ENCODE measurements at places on chromosomes 5 and 9.

- DNase-seq: no peak
Observed at GRCh38 chr9:136363949-136364748, 605 bp upstream of the DNLZ start.

GRCh38 chr9:135759676-135760300 lies 57.8 kb downstream of the KCNT1 start:
- DNase-seq: no peak

DNA sequence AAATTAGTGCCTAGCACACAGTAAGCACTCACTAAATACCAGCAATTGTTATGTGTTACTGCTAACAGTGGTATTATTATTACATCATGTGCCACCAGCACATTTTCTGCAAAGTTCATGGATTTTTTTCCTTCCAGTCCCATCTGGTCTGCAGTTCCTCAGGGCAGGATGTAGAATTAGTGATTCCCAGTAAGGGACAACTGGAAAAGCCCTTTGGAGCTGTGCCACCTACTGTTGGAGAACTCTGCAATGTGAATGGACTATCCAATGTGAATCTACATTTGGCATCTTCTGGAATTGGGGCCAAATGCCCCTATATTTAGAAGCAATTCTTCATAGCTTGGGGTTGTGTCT lies 154.0 kb downstream of the CDH6 start:
- DNase-seq: no peak

DNA sequence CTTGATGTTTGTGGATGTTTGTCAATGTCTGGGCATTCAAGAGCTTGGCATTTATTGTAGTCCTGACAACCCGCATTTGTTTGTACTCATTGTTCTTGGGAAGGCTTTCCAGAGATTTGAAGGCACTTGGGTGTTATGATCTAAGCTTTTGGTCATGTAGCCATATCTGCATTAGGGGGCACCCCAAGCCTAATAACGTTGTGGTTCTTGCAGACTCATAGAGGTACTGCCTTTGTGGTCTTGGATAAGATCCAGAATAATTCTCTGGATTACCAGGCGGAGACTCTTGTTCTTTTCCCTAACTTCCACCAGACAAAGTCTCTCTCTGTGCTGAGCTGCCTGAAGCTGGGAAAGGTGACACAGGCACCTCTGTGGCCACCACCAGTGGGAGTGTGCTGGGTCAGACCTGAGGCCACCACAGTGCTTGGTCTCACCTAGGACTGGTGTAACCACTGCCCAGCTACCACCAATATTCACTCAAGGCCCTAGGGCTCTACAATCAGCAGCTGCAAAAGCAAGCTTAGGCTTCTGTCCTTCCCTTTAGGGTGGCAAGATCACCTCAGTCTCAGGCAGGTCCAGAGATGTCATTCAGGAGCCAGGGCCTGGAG lies 144.4 kb upstream of the TAS2R1 start:
- no peak for DNase-seq
